ENCODE measurements at places on chromosomes 5 and 9. TPM values are rescaled to one million over a fixed set of nuclear protein-coding genes. Genes with fewer than 3 reads are reported as not detected.
A peak's percentile ranks its signal among the peaks of the same experiment; 100 is the strongest.

Gene ACOT12
- 0.18 TPM for total RNA-seq

DNA sequence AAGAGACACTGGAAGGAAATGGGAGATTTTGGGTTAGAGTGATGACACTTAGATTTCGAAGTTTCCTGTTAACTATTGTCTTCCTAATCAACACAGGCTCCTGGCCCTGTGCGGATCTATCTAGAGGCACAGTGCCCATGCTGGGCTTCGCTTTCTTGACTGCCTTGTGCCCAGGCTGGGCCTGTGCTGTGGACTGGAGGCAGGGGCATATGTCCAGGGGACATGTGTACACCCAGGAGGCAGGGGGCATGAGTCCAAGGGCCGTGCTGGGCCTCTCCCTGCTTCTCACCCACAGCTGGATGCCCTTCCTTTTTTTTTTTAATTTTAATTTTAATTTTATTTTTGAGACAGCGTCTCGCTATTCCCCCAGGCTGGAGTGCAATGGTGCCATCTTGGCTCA, 37.6 kb downstream of the EHMT1 start:
- no peak for DNase-seq

DNA sequence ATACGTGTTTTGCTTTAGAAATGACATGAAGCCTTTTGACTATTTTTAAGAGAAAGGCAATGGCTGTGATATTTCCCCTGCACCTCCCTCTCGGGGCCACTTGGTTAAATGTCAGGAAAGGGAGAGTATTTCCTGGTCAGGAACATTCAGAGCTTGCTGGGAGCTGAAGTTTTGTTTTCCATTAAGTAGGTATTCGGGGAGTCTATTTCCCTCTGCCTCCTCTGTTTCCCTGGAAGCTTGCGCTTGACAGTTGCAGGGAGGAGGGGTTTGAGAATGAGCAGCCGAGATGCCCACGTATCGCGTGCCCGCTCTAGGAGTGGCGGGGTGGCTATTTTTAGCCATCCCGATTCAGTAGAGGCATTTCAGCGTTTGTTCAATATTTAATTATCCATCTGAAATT, 6.7 kb downstream of the DAB2IP start:
- DNase-seq, result peak; percentile 72

Gene CLTB
- 54.1 TPM for total RNA-seq

GRCh38 chr5:73446631-73447529, 1.7 kb downstream of the FOXD1 start:
- DNase-seq, result no peak

GRCh38 chr9:3941758-3942157, 358.1 kb downstream of the GLIS3 start:
- no peak for DNase-seq

- DNase-seq, result no peak
Observed at GRCh38 chr5:6492934-6493333, 44.3 kb downstream of the UBE2QL1 start.

Measured in muscle of leg (tissue), 16 donors.